ENCODE measurements at places on chromosomes 6 and 20.

DNA sequence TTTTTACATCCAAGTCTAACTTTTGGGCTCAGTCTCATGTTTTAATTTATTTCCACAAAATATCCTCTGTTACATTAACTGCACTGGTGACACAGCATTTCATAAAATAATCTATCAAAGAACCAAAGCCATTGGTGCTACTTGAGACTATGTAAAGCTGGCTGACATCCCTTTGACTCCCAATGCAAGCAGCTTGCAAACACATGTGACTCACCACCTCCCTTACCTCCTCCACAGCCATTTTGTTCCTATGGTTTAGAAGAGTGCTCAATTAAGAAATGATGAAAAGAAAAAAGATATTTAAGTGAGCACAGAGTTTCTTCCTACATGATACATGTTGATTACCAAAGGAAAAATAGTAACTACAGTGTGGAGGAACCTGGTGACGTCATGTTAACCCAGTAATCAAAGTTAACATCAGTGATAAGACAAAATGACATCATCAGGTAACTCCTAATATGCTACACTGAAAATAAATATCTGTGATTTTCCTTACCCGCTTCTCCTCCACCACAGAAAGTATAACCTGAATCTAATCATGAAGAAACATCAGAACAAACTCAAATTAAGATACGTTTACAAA, 53.3 kb upstream of the LGSN start:
- DNase-seq = no peak

GRCh38 chr20:47146686-47147085, 209.8 kb downstream of the ZMYND8 start:
- DNase-seq = no peak

- peak; percentile 32 for DNase-seq
Measured at GRCh38 chr20:35560541-35560940, 18.7 kb downstream of the ERGIC3 start.

DNA sequence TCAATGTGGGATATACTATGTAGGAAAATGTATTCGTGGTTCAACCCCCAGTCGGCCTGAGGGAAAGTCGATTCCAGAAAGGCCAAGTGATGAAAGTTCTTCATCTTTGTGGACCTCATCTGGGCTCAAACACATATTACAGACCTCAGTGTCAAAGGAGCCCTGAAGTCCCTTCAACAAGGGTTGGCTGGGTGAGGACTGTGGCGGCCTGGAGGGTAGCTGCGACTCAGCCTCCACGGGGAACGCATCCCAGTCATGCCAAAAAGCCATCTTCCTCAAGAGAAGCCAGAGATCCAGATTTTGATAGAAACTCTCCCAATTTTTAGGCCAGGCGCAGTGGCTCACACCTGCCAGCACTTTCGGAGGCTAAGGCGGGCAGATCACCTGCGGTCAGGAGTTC, 158.6 kb upstream of the PTPN1 start:
- DNase-seq = no peak

- DNase-seq = peak; percentile 81
Measured at GRCh38 chr6:16760516-16761470, at the start of gene ATXN1. ATXN1 (minus strand) TSS chr6:16761460.

DNA sequence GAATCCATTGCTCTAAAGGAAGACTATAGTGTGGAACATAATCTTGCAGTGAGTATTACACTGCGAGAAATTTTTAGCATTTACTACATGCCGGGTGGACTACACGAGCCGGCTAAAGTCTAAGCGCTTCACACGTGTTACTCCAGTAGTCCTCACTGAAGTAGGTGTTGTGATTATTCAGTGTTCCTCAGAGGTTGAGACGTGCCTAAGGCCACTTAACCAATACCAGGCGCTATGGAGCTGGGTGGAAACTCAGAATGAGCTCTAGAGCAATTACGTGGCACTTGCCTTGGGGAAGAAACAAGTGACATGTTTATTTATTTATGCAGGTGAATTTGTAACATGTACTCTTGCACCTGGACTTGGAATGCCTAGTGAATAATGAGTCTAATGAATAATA, 46.4 kb downstream of the SASH1 start:
- no peak for DNase-seq

DNA sequence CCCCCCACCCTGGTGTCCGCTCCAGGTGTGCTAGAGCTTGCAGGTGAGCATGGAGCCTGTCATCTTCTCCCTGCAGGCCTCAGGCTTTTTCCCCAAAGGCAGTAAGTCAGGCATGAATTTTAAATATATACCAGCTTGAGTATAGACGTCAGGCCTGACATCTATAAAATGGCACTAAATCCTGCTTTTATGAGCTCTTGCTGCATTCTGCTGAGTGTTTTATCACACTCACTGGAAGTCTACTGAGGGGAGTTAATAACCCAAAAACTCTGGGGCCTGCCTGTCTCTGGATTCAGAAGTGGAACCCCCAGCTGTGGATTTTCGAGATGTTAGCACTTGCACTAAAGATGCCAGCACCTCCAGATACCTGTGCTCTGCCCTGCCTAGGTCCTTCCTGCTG, 133.4 kb upstream of the TOP1 start:
- no peak for DNase-seq

DNA sequence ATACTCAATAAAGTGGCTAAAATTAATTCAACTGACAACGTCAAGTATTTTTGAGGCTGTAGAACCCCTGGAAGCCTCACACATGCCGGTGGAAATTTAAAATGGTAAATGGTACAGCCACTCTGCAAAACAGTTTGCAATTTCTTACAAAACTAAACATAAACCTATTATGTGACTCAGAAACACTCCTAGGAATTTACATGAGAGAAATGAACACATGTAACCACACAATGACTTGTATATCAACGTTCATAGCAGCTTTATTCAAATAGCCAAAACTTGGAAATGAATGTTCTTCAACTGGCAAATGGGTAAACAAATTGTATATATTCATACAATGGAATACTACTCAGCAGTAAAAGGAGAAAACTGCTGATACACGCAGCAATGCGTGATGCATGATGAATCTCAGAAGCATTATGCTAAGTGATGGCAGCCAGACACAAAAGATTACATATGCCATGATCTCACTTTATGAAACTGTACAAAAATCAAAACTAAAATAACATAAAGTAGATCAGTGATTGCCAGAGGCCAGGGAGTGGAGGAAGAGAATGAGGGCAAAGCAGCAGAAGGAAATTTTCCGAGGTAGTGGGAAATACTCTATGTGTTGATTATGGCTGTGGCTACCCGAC, 112.5 kb downstream of the FAM50B start:
- DNase-seq = no peak

GRCh38 chr20:13382786-13383185, 161.7 kb downstream of the ISM1 start:
- no peak for DNase-seq

All from H7 (cell line).